Stimulated activated CD4-positive, alpha-beta T cell treated with anti-CD3 and anti-CD28 coated beads, TNF-alpha, amount 100 ng/mL, for 1 hour (primary cell): ENCODE measurements at places on chromosomes 11 and 22.

GRCh38 chr22:24049211-24049610, 38.1 kb downstream of the CABIN1 start:
- DNase-seq: no peak

GRCh38 chr11:96948066-96948465, 558.3 kb downstream of the JRKL start:
- DNase-seq: no peak

GRCh38 chr11:134562941-134563471, 151.0 kb upstream of the B3GAT1 start:
- no peak for DNase-seq

GRCh38 chr22:48647606-48648515, 1179.8 kb downstream of the BRD1 start:
- DNase-seq: no peak
